Activated T-cell treated with anti-CD3 and anti-CD28 coated beads, Interleukin-2, amount 50 U/mL, for 48 hours (primary cell): ENCODE measurements at places on chromosomes 7 and 10.

GRCh38 chr10:88417387-88418030 is 165.6 kb downstream of the RNLS start:
- DNase-seq, result no peak

- no peak for DNase-seq
These were observed 2.7 kb downstream of the LAMB4 start for GRCh38 chr7:108127461-108127860.

GRCh38 chr7:155674556-155674955 is 30.1 kb downstream of the RBM33 start:
- no peak for DNase-seq

- DNase-seq, result no peak
These were observed 217.7 kb downstream of the ABCA13 start for GRCh38 chr7:48388911-48389310.

GRCh38 chr7:30510124-30511075 is 5.8 kb upstream of the GGCT start:
- no peak for DNase-seq

DNA sequence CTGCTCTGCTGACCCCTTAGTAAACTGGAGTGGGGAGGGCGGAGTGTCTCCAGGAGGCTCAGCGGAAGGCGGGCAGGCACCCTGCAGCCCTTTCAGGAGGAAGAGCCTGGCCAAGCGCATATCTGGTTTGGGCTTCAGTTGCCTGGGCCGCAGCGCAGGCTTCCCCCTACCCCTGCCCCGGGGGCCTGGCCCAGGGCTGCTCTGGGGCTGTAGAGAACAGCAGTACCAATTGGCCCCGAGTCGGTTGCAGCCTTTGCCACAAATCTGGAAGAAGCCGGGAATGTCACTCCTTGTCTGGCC is 28.1 kb upstream of the JAKMIP3 start:
- DNase-seq, result no peak

GRCh38 chr7:47327698-47328391 is 254.1 kb downstream of the TNS3 start:
- no peak for DNase-seq

- no peak for DNase-seq
These were observed 128.3 kb upstream of the ASAH2 start for GRCh38 chr10:50379616-50380015.

GRCh38 chr10:110419265-110419664 is 78.4 kb upstream of the DUSP5 start:
- no peak for DNase-seq

GRCh38 chr7:135747366-135747765 is 1.2 kb downstream of the FAM180A start:
- DNase-seq, result no peak

DNA sequence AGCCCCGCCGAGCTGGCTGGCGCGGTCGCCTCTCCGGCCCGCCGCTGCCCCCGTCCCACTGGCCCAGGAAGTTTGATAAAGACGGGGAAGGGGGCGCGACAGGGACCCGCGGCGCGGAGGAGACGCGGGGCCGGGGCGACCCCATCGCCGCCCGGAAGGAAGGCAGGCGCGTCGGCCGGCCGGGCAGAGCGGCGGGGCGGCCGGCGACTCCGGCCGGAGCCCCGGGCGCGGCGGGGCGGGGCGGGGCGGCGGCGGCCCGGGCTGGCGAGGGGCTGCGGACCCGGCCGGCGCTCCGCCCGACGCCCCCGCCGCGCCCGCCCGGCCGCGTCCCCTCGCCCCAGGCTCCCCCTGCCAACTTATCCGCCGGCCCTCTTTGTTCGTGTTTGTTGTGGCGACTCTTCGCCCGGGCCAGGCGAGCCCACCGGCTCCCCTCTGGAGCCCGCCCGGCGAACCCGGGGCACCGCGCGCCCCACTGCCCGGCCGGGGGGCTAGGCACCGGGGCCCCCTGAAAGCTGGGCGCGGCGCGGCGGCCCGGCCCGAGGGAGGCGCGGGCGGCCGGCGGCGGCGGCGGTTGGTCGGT is 571 bp downstream of the KDM7A start:
- no peak for DNase-seq

DNA sequence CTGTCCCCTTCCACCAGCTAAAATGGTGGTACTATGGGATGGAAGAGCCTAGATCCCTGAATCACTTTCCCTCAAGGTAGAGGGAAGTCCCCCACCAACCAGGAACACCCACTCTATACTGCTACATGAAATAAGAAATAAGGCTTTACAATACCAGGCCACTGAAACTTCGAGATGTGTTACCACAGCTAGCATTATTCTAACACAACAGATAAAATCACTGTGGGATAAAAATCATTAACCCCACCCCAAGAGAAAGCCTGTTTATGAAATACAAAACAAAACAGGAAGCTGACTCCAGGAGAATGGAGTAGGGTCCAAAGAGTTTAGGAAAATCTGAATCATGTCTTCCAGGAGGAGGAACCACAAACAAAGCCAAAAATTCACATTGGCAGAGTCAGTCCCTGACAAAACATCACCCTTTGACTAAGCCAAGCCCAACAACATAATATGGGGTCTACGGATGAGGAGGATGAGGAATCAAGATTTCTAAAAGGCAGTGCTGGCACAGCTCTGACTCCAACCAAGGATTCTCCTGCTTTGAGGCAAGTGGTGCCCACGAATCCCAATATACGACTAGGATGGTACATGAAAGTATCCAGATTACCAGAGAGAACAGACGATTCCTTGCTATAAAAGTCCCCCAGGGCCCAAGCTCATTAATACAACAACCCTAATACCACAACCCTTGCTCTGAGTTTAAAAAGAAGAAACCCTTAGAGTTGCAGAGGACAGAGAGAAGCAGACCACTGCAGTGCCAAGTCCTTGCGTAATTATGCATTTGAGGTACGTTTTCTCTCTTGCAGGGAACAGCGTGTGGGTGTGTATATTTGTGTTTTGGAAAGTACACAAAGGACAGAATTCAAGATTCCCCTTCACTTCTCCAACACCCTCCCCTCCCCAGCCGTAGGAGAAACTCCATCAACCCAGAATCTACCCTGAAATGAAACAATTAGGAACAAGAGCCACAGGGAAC is 23.7 kb downstream of the XPNPEP1 start:
- DNase-seq, result no peak

GRCh38 chr7:48298779-48299178 is 127.5 kb downstream of the ABCA13 start:
- DNase-seq, result peak; percentile 51

DNA sequence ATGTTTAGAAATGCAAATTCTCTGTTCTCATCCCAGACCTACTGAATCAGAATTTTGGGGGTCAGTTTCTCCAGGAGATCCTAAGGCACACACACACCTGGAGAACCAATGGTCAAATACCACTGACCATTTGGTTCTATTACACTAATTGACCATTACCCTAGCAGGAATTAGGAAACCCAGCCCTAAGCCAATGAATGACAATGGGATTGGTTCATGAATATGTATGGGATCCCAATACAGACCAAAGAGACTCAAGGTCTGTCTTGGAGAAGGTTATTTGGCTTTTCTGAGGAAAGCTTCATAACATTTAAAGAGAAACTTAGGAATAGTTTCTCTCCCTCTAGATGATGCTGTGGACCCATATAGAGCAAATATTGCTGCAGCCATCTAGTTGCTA is 317.0 kb downstream of the BMPER start:
- DNase-seq, result no peak

DNA sequence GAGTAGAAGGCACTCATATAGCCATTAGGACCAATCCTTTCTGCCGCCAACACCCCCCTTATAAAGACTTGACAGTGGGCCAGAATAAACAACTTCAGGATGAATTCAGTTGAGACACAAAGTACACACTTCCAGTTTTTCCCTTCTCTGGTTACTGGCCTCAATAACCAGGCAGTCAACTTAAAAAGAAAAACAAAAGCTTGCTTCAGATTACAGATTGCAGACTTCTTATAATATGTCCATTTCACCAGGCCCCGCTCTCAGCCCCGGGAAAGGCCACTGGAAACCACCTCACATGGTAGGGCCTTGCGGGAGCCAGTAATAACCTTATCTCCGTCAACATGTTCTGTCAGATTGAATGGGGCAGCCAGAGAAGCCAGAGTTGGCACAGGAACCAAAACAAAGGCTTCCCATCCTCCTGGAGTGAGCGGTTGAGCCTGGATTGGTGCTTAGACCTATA is 108.8 kb downstream of the EGFR start:
- no peak for DNase-seq

DNA sequence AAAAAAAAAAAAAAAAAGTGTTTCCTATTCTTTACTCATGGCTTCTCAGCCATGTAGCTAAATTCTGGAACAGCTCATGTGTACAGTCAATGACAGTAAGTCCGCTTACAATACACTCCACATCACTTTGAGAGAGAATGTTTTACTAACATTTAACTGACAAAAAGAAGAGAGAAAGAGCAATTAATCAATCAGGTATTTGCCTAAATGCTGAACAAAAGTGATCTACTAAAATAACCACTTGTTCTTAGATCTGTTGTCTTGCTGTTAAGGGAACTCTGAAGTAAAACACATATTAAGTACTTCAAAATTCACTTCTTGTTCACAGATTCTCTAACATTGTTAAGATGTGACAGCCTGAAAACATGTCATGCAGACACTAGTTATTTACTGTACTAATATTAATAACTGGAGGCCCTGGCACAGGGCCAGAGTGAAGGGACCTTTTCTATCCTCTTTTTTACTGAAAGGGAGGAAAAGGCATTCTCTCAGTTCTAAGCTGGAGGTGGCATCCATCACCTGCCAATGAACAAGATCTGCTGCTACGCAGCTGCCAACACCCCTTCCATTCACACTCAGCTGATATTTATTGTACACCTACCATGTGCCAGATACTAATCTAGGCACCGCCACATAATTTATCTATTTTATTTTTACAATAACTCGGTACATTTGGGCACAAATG is 72.6 kb downstream of the AHR start:
- no peak for DNase-seq

GRCh38 chr10:118871244-118871865 is 116.6 kb upstream of the CACUL1 start:
- no peak for DNase-seq

DNA sequence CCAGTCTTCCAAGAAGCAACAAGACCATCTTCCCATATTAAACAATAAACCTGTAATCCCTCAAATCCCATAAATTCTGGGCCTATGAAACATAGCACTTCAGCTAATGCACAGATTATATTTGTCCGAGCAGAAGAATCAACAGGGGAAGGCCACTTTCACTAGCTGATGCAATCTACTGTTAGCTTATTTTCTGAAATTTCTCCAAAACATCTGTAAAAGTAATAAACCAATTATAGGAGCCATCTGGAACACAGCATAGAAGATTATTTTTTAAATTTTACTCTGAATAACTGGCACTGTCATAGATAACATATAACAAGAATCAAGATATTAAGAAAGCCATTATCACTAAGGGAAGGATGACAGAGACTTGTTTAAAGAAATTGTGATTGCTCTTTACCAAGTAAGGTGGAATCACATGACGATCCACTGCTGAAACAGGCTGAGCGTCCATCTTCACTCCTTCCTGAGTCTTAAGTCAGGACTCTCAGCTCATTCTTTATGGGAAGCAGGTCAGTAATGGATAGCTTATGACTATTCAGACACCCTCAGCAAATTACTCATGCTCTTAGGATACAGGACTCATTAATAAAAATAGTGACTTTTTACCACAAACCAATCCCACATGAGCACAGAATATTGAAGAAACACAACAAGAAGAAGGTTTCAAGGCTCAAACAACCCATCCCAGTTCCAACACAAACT is 719.5 kb downstream of the XPNPEP1 start:
- no peak for DNase-seq

DNA sequence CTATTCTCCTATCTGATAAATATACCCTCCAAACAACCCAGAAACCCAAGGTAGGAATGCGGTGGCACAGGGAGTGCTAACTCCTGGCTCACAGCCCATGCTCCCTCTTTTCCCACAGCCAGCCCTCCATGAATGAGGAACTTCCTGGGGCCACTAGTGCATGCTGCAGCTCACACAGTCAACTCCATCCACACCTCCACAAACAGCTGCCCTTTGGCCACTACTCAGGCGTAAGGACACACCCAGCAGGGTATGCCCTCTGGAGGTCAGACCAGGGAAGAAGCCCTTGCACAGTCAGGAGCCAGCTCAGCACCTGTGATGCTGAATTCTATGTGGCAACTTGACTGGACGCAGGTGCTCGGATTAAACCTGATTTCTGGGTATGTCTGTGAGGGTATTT is 85.2 kb upstream of the PIK3CG start:
- DNase-seq, result no peak

GRCh38 chr10:132878730-132879407 is 63.5 kb downstream of the CFAP46 start:
- DNase-seq, result no peak

GRCh38 chr10:83959328-83959727 is 180.0 kb upstream of the GHITM start:
- DNase-seq, result no peak

DNA sequence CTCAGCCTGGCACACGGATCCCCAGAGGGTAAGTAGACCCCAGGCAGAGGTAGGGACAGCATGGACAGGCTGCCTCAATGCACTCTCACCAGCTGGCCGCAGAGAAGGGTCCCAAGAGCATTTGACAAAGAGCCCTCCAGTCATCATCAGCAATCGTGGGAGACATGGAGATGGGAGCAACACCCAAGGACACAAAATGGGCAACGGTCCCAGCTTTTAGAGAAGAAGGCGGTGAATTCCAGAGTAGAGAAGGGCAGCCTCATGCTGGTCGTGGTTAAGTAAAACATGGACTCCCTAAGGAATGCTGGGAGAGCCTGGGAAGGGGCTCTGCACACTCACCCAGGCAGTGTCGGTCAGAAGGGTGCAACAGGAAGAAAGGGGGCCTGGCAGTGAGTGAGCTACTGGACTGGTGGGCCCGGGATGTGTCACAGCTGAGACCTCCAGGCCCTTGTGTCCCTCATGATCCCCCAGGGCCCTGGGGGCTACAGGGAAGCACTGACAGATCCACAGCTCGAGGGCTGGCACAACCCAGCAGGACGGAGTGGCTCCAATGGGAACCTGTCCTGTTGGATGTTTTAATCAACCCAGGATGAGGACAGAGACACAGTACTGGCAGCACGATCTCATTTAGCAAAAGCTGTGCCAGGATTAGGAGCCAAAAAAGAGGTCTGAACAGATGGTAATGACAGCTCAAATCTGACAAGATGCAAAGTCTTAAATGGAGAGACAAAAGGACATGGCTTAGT is 147.1 kb downstream of the NEURL1 start:
- DNase-seq, result no peak

GRCh38 chr7:19572566-19572965 is 136.3 kb downstream of the POLR1F start:
- no peak for DNase-seq

GRCh38 chr7:81833401-81833800 is 63.6 kb upstream of the HGF start:
- no peak for DNase-seq
